ENCODE measurements at places on chromosomes 5 and 9.

DNA sequence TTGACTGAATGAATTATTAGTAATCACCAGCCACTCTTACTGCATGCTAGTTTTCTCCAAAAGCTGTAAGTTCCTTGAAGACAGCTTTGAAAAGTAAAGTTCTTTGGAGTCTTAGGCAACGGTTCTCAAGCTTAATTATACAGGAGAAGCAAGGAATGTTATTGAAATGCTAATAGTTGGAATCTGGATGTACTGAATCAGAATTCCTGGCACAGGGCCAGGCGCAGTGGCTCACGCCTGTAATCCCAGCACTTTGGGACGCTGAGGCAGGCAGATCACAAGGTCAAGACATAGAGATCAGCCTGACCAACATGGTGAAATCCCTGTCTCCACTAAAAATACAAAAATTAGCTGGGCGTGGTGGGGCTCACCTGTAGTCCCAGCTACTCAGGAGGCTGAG lies 33.4 kb downstream of the GRIA1 start:
- H3K36me3 ChIP-seq: no peaks in the 10 kb centered on the region
- DNase-seq: peak; percentile 23
- no peaks in the 10 kb centered on the region for H3K27me3 ChIP-seq
- H3K27ac ChIP-seq: no peak overlapping the region

- H3K36me3 ChIP-seq: no peaks in the 10 kb centered on the region
- no peak overlapping the region for H3K27ac ChIP-seq
- H3K4me1 ChIP-seq: no peaks in the 10 kb centered on the region
- H3K27me3 ChIP-seq: no peaks in the 10 kb centered on the region
Measured at GRCh38 chr9:127035423-127035822, 87.0 kb downstream of the ANGPTL2 start.

DNA sequence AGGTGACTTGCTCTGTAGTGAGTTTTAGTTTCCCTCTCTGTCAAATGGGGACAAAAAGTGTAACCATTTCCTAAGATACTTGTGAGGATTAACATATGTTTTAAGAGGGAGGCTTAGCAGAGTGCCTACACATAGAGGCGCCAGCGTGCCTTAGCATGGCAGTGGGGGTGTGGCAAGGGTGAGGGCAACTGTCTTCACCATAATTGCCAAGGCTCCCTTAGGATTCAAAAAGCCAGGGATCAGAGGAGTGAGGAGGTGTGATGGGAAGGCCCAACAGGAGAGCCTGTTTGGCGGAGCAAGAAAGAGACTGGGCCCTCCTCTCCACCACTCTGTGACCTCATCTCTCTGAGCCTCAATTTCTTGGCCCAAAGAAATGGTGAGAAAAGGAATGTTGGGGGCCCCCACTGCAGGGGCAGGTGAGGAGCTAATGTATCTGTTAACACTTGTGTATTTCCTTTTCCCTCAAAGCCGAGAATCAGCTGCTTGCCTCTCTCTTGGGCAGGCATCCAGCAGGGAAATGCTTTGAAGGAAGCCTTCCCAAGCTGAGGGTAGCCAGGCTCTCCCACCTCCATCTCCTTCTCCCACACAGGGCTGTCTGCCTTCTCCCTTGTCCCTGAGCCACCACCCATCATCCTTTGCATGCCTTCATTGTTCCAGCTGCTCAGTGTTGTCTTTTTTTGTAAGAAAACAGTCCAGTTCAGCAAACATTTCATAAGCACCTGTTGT lies 76.0 kb downstream of the DAB2IP start:
- peaks cover 16% of the 10 kb centered on the region for H3K4me1 ChIP-seq
- H3K27me3 ChIP-seq: no peaks in the 10 kb centered on the region
- no peak for DNase-seq
- no peaks in the 10 kb centered on the region for H3K36me3 ChIP-seq
- no peak overlapping the region for H3K4me3 ChIP-seq

DNA sequence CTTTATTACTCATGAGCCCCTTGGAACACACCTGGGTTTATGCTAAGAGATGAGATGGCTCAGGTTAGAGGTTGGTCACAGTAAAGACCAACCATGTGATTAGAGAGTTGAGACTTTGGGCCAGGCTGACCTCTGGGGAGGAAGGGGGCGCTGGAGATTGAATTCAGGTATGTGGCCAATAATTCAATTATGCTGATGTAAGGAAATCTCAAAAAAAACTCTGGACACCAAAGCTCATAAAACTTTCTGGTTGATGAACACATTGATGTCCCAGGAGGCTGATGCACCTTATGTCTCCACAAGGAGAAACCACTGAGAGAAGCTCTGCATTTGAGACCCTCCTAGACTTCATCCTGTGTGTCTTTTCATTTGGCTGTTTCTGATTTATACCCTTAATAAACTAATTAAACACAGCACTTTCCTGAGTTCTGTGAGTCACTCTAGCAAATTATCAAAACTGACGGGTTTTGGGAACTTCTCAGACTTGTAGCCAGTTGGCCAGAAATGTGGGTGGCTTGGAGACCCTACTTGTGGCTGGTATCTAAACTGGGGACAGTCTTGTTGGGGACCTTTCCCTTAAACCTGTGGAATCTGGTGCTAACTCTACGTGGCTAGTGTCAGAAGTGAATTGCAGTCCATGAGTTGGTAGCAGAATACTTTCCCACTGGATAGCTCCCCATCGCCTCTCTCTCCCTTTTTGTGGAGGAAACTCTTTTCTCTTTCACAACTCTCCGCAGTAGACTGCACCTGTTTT lies 7.5 kb upstream of the CCL27 start:
- H3K36me3 ChIP-seq: peaks cover 7% of the 10 kb centered on the region
- H3K4me3 ChIP-seq: no peak overlapping the region
- no peak overlapping the region for H3K27ac ChIP-seq
- H3K4me1 ChIP-seq: peaks cover 9% of the 10 kb centered on the region

DNA sequence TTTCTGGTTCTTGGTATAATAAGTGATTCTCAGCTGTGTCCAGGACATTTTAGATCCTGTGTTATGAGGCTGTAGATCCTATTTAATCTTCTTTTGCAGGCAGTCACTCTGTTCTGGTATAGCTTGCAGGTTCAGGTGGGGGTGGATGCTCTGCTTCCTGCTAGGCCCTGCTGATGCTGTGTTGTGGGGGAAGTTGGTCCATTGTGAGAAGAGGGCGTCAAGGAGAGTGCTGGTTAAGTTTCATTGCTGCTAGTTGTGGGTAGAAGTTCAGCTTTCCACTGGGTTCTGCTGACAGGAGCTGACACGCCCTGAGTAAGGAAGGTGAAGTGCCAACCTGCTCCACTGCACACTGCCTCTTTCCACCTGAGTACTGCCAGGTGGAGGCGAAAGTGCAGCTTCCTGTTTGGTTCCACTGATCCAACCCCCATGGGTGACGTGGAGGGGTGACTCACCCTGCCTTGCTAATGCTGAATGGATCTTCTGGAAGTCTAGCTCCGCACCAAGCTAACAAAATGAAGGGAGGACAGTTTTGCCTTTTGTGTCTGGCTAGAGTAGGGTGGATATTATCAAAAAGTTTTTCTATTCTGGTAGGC lies 16.3 kb downstream of the NMRK1 start:
- peak; percentile 84 for DNase-seq
- H3K4me1 ChIP-seq: peaks cover 4% of the 10 kb centered on the region
- no peak overlapping the region for H3K27ac ChIP-seq
- peaks cover 3% of the 10 kb centered on the region for H3K36me3 ChIP-seq

DNA sequence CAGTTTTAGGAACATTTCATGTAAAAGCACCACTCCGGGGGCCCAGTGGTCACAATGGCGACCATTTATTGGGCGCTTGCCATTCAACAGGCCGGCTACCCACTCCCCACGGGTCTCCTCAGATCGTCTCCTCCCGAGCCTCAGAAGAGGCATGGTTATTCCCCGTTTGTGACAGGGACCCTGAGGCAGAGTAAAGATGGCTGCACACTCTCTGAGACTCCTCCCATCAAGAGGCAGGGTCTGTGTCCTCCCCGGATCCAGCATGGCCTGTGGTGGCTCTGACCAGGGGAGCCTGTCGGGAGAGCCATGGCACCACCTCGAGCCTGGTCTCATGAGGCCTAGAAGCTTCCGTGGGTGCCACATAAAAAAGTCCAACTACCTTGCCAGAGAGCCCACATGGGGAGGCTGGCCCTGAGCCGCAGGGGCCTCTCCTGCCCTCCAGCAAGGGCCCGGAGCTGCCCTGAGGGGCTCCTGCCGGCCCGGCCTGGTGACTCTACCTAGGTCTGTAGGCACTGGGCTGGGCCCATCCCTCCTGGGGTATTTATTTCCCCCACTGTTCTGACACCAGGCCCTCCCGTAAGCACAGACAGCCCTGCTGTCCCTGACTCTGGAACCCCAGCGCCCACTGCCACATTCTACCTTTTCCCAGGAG lies 90.8 kb downstream of the VAV2 start:
- no peak overlapping the region for H3K4me3 ChIP-seq
- no peaks in the 10 kb centered on the region for H3K27me3 ChIP-seq
- peaks cover 30% of the 10 kb centered on the region for H3K4me1 ChIP-seq
- DNase-seq: peak; percentile 70

DNA sequence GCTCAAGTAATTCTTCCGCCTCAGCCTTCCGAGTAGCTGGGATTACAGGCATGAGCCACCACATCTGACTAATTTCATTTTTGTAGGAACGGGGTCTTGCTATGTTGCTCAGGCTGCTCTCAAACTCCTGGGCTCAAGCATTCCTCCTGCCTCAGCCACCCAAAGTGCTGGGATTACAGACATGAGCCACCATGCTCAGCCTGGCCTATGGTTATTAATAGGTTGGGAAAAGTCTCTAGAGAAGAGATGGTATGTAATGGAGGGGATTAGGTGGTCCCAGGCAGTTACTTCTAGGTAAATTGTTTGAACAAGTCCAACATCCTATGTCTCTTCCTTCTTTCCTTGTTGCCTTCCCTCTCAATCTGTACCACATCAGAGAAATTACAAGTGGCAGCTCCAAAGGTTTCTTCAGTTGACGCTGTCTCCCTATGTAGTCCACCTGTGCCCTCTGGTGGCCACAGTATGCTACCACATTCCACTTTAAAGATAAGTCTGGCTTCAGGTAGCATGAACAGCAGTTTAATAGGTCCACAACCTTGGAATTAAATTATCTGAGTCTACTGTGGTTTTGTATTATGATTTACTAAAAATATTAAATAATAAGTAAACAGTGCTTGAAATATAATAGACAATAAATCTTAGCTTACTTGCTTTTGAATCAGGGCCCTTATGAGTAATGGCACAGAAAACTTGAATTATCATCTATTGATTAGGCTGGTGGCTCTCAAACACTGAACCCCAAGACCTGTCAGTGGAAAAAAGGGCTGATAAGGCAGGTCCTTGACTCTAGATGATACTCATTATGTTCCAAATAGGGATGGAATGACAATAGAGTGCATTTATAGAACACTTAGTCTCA lies 9.7 kb downstream of the TIGD6 start:
- H3K36me3 ChIP-seq: peaks cover 3% of the 10 kb centered on the region
- DNase-seq: peak; percentile 76
- no peak overlapping the region for H3K4me3 ChIP-seq
- H3K27me3 ChIP-seq: no peaks in the 10 kb centered on the region

- no peaks in the 10 kb centered on the region for H3K27me3 ChIP-seq
- H3K36me3 ChIP-seq: no peaks in the 10 kb centered on the region
- no peaks in the 10 kb centered on the region for H3K4me1 ChIP-seq
- H3K27ac ChIP-seq: no peak overlapping the region
Measured at GRCh38 chr9:121133104-121133816, 58.5 kb downstream of the CNTRL start.

- no peaks in the 10 kb centered on the region for H3K27me3 ChIP-seq
- H3K27ac ChIP-seq: no peak overlapping the region
- no peaks in the 10 kb centered on the region for H3K36me3 ChIP-seq
- DNase-seq: peak; percentile 74
Measured at GRCh38 chr5:38590838-38591522, 34.5 kb upstream of the LIFR start.
